Fibroblast of skin of left quadriceps (primary cell): ENCODE measurements at places on chromosomes 12 and 14.

DNA sequence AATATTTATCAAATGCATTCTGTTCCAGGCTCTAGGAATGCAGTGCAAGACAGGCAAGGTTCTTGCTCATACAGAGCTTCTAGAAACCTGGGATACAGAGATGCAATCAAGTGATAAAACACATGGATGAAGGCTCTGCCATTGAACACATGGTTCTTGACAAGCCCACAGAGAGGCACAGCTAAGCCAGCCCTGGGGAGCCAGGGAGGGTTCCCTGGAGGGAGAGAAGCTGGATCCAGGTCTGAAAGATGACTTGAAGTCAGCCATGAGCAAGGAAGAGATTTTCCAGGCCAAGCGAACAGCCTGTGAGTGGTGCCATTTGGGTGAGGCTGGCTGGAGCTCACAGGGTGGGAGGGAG is 66.2 kb downstream of the IRF2BPL start:
- DNase-seq, result no peak

GRCh38 chr14:34247605-34248004 is 214.4 kb downstream of the SPTSSA start:
- DNase-seq, result no peak

DNA sequence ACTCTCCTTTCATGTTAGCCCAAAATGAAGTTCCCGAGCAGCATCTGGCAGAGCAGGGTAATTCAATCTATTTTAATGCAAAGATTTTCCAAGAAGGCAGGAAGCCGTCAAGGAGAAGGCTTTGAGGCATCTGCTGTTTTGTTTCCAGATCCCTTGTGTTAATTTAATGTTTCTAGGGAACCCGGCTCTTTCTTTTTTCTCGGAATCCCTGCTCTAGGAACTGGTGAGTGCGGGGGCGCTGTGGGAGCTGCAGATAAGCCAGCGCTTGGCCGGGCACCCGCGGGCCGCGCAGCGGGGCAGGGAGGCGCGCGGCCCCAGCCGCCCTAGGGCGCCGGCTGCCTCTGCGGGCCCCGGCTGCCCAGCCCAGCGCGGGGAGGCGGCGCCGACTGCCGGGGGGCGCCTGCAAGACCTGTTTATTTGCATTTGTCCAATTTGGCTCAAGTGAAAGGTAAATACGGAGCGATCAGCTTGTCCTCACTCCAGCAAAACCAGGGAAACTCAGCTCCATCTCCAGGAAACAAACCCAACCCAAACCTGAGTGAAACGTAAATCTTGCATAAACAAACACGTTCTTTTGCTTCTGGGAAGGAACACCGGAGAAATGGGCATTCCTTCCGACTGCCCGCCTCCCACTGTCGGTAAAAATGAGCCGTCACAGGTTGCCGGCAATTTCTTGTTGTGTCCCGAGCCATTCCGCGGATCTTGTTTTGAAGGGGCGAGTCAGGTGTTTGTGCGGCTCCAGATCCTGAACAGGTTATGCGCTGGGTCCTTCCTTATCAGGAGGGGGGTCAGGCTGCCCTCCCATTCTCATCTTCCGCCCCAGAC is 65.1 kb downstream of the CRADD start:
- peak; percentile 49 for DNase-seq

- DNase-seq, result no peak
These were observed 105.4 kb downstream of the SRGAP1 start for GRCh38 chr12:63949902-63950301.

DNA sequence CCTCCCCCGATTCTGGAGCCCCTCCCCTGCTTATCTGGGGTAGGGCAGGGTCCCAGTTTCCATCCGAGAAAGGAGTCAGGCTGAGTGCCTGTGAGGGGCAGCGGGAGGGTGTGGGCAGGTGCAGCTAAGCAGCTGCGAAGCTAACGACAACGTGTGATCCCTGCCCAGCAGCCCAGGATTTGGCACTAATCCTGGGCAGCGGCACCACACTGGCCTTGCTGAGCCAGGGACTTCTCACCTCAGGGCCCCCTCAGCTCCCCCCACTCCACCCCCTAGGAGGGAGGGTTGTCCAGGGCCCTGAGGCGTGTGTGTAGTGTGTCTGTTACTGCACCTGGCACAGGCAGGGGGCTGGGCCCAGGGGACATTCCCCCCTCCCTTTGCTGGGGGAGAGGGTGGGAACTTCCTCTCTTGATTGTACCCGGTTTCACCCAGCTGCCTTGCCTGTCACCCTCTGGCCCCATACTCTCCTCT is 1.8 kb downstream of the SMIM41 start:
- no peak for DNase-seq

DNA sequence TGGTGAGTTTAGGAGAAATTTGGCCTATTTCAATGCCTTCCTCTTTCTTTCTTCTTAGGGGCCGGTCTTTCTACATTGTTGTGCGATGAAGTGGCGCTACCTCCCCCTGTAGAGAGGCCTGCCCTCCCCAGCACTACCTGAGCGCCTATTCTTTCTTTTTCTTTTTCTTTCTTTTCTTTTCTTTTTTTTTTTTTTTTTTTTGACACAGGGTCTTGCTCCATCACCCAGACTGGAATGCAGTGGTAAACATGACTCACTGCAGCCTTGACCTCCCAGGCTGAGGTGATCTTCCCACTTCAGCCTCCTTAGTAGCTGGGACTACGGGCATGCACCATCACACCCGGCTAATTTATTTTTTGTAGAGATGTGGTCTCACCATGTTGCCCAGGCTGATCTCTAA is 136.1 kb upstream of the MAX start:
- DNase-seq, result no peak

DNA sequence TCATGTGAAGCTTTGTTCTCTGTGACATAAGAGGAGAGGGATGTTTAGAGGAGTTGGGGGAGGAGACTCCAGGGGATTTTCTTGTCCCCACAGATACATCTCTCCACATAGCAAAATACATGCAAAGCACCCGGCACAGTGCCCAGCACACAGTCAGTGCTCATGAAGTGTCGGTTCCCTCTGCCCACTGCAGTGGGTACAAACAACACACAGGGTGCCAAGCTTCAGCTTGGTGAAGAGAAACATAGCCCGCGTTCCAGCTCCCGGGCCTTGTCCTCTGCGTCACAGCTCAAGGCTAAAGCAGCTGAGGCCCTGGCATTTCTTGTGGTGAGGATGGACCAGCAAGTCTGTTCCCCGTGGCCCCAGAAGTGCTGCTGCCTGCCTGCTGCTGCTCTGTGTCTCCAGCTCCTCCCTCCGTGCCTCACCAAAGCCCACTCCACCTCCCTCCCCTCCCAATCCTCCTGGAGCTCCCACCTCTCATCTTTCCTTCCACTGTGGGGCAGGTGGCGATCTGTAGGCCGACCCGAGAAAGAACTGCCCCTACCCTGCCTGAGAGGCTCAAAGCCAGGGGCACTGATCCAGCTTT is 57.0 kb upstream of the FKBP4 start:
- no peak for DNase-seq

GRCh38 chr14:56805992-56806727 is 4.1 kb downstream of the OTX2 start:
- DNase-seq, result no peak

DNA sequence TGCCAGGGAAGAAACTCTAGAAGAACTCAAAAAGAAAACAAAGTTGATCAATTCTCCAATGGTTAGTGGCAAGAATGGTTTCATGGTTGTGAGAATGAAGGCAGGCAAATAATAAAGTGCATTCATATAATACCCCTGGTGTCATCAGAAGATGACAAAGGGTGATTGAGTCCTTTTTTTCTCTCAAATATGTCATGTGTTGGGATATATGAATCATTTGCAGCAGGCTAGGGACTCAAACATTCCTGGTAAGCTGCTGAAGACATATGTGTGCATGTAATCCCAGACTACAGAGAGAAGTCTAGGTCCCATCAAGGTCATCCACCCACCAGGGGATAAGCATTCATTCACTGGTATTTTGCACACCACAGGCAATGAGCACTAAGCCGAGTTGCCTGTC is 82.4 kb upstream of the MYF6 start:
- DNase-seq, result no peak

GRCh38 chr14:98186140-98186539 is 1085.9 kb downstream of the BCL11B start:
- no peak for DNase-seq

DNA sequence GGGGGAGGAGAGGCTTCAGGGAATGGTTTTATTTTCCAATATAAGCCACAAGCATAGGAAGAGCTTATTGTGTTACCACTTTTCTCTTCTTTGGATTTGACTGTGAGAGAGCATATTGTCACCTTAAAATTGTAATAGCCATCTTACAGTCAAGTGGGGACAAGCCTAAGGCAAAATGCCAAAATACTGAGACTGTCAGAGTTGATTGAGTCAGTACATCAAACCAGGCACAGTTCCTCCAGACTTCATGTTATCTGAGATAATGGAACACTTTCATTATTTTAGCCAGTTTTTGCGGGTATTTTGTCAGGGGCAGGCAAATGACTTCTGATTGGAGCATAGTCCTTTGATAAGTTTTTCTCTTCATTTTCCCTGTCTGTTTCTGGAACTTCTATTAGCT is 19.5 kb upstream of the NUBPL start:
- no peak for DNase-seq

- no peak for DNase-seq
These were observed 38.2 kb upstream of the ARHGAP5 start for GRCh38 chr14:32038876-32039275.

- no peak for DNase-seq
These were observed 25.1 kb downstream of the PXN start for GRCh38 chr12:120240495-120240833.

GRCh38 chr14:64671591-64671990 is 32.6 kb upstream of the PLEKHG3 start:
- no peak for DNase-seq

GRCh38 chr12:47311568-47311967 is 231.8 kb upstream of the AMIGO2 start:
- DNase-seq, result no peak

DNA sequence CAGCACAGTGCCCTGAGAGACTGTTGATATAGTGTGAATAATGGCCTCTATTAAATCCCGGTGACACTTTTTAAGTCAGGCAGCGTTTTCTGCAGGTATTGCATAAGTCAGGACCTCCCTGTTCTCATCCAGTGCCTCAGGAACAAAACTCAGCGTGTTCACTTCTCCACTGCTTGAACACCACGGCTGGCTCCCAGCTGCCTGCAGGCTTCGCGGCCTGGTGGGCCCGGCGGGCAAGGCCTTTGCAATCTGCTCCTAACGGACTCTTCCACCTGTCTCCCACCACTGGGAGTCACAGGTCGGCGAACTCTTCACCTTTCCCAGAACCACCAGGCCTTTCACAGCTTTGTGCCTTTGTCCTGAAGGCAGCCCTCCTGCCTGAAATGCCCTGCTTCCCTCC is 18.7 kb downstream of the RFX4 start:
- no peak for DNase-seq

DNA sequence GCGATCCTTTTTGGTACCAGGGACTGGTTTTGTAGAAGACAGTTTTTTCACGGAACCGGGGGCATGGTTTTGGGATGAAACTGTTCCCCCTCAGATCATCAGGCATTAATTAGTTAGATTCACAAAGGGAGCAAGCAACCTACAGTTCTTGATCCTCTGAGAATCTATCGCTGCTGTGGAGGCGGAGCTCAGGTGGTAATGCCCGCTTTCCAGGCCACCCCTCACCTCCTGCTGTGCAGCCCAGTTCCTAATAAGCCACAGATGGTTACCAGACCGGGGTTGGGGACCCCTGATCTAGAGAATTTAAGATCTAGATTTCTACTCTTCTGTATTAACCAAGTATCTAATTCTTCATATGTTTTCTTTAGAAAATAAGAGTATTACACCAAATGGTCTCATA is 4.8 kb downstream of the ARHGAP5 start:
- no peak for DNase-seq

- no peak for DNase-seq
These were observed 76.3 kb downstream of the PDE3A start for GRCh38 chr12:20444595-20445170.

DNA sequence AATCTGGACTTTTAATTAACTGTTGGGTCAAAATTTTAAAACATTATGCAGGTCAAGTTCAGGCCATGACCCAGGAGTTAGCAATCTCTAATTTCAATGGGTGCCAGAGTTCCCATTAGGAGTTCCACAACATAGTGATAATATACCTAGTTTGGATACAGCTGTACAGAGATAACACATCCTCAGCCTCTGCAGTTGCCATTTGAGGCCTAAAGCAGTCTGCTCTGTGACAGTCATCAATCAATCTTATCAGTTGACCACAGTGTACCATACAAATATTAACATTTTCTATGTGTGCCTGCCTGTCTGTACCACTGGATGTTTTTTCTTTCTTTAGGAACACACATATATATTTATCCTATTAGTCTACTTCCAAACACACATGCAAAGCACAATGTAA is 54.0 kb upstream of the BBS10 start:
- no peak for DNase-seq

DNA sequence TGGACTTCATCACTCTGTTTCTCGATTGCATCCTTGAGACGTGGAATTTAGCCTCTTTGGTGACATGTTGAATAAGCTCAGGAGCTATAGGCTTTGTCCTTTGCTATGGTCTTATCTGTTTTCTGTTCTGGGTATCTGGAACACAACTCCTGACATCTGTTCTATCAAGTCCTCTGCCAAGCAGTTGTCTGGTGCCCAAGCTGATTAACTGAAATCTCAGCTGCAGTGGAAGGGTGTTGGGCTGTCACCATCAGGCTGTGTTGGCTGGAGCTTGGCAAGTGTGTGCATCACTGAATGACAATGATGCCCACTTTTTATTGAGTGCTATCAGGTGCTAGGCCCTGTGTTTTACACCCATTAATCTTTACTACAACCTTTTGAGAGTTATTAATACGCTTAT is 77.8 kb downstream of the SMOC1 start:
- DNase-seq, result no peak
